ENCODE measurements at places on chromosomes 4 and X.

DNA sequence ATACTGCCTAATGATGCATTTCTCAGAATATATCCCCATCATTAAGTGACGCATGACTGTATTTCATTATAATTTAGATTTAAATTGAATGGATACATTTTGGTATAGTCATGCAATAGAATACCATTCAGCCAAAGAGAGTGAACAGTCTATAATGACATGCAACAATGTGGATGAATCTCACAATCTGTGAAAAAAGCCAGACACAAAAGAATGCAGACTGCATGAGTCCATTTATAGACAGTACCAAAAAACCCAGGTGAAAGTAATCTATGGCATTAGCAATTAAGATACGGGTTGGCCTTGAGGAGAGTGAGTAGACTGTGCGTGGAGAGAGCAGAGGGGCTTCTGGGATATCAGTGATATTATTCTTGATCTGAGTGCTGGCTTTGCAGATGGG, 239.7 kb upstream of the PGRMC2 start:
- DNase-seq, result no peak

DNA sequence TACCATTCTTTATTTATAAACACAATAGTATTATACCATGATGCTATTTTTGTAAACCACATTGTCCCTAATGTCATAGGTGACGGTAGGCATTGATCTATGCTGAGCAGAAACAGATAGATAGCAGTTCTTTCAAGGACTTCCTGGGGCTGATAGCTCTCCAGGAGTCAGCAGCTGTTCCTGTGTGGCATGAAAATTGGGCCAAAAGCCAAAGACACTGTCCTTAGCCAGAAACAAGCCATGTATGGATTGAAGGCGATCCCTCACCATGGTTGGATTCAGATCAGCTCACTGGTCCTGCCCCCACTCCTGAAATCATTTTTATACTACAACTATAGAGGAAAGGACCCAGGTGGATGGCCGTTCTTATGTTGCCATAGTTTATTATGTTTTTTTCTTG, 53.6 kb downstream of the DDX60 start:
- DNase-seq, result no peak

DNA sequence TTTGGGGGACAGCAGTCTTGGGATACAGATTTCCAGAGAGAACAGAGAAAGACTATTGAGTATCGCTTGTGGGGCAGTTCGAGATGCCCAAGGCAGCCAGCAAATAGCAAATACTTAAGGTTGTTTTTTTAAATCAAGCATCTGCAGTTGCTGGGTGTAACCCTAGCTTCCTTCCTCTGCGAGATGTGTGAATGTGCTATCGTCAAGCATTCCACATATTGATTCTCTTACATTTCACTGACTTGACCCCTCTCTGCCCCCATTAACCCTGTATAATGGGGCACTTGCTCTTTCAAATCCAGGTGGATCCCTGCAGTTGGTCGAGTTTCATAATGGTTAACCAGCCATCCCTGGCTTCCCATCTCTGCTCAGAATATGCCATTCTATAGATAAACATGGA, 23.5 kb downstream of the KCNE5 start:
- DNase-seq, result no peak

GRCh38 chr4:184382189-184382846, 92.0 kb downstream of the IRF2 start:
- DNase-seq, result no peak

DNA sequence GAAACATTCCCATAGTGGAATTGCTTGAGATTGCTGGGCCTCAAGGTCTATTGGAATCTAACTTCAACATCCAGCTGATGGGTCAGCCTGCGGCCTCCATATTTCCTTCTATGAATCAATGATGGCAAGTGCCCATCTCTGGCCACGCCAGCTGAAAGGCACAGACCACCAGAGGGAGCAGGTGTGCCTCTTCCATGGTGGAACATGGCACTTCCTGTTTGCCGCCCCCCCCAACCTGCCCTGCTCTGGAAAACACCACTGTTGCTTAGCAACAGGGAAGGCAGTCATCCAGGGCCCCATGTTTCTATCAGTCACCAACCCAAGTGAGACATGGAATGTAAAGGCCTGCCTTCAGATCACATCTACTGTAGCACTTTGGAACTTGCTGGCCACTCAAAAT, 11.6 kb downstream of the PAGE4 start:
- peak; percentile 40 for DNase-seq

GRCh38 chr4:19416146-19416545, 835.6 kb upstream of the SLIT2 start:
- no peak for DNase-seq

DNA sequence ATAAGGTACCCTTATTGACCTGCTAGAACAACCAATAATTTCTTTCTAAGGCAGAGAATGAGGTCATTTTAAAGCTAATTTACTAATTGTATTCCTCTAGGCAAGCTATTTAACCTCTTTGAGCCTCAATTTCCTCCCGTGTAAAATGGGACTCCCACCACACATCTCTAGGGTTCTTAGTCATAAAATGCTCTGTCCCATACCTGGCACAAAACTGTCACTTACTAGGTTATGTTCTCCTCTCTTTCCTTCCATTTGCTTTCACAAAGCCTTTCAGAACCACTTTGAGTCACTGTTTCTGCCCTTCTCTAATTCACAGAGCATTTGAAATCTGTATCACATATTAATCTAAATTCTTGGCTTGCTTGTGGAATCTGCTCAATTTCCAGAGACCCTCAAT, 2.4 kb upstream of the GPR82 start:
- DNase-seq, result no peak

DNA sequence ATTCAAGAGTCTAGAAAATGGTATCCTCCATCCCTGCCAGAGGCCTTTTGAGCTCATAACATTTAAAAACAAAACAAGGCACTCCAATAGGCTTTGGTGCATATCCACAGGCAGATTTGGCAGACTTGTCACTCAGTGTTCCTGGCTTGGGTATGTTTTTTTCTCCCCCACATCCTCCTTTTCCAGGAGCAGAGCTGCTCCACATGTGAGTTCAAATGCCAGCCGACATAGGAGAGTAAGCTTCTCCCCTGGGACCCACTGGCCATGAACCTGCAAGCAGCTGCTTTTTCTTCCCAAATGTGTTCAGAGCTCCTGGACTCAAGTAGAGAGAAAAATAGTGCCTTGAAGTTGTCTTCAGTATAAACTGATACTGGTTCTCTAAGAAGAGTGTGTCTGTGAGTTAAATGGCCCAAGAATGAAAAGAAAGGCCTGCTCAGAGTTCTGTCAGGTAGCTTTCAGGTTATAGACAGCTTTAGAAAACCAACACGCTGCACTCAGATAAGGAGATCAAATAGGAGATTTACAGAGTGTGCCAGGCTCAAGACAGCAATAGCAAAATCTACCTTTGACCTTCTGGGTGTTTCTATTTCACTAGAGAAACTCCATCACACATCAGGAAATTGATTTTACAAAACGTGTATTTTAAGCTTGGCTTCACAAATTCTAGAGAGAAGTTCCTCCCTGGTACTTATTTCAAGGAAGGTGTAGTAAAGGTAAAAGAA, 162.5 kb upstream of the GALNT7 start:
- no peak for DNase-seq

DNA sequence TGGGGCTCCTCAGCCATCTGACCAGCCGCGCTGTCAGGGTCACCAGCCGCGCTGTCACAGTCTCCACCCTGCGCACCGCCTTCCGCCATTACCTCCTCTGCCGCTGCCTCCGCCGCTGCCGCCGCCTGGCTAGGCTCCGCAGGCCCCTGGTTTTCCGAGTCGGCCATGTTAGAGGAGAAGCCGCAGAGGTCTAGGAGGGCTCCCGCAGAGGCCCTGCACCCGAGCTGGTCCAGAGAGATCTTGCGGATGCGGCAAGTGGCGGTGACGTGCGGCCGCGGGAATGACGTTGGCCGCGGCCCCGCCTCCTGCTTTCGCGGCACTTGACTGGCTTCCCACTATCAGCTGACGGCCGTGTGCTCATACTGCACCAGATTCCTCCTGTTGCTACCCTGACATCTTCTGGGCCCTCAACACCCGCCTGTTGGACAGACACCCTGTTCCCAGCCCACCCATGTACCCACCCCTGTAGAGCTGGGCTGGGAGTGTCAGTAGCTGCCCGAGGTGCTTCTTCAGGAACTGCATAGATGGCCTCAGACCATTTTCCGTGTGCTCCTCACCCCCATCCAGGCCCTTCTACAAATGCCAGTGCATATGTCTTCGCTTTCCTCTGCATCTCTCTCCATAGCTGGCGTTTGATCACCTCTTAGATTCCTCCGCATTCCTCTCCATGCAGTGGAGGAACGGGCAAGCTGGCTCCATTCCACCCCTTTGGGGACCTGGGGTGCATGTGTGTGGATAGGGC, at the start of gene NAP1L5:
NAP1L5 (minus strand) TSS at position 242 of the 742 bp plus-strand sequence; CDS start at position 167, 75 bp downstream.
- DNase-seq, result peak; percentile 64
